ENCODE measurements at places on chromosomes 11 and 22.

DNA sequence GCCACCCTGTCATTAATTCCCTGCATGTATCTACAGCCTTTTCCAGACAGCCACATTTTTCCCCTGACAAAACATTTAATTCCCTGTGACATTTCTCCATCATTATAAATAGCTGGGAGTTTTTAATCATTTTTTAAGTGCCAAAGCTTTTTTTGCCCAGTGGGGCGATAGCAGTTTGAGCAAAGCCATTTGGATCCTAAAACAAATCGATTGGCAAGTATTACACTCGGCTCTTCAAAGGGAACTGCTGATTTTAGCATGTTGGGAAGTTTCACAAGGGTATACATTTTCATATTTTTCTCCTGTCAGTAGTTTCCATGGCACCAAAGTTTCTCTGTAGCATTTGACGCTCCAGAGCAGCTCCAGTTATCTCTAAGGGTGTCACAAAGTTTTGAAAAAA is 210.8 kb downstream of the HIPK3 start:
- DNase-seq, result no peak

- DNase-seq, result no peak
These were observed 19.7 kb upstream of the RAB38 start for GRCh38 chr11:88194990-88195389.

- no peak for DNase-seq
These were observed 3.3 kb downstream of the SERPINH1 start for GRCh38 chr11:75565221-75565814.

DNA sequence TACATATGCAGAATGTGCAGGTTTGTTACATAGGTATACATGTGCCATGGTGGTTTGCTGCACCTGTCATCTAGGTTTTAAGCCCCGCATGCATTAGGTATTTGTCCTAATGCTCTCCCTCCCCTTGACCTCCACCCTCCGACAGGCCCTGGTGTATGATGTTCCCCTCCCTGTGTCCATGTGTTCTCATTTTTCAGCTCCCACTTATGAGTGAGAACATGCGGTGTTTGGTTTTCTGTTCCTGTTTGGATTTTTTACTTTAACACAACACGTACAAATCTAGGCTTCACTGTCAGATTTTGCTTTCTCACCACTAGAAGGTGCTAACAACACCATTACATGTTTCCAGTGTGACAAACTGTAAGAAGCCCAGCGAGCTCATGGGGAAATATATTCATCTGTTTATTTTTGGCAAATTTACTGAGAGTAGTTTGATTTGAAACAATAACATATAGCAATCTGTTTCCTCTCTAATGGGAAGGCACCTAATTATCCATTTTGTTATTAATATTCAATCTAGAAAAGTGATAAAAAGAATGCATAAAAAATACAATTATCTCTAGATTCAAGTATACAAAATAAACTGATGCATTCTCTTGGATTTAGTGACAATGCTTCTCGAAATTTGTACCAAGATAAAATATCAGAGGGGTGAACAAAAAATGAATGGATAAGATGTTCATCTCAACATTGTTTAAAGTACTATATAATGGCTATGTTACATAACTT is 23.2 kb upstream of the BIRC3 start:
- no peak for DNase-seq

GRCh38 chr22:37007651-37008050 is 11.6 kb downstream of the TST start:
- DNase-seq, result no peak

- no peak for DNase-seq
These were observed 16.3 kb downstream of the PRR14L start for GRCh38 chr22:31733580-31734079.

DNA sequence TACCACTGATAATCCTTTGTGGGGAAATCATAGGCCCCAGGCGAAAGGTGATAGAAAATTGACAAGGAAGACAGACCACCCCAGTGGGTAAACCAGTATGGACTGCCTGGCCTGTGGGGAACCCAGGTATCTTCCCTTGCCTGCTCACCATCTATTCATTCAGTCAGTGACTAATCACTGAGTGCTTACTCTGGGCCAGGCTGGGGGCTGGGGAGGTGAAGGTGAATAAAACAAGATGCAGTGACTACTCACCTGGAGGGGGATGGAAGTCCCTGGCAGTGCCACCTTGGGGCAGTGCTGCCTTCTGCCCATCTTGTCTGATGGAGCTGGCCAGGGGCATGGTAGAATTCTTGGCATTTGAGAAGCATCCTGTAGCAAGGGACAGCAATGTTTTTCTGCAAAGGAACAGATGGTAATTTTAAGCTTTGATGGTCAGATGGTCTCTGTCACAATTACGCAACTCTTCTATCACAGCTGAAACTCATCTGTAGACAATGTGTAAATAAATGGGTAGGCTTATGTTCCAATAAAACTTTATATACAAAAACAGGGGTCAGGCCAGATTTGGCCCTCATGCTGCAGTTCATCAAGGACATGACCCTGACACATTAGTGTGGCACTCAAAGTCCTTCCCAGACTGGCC is 4.6 kb downstream of the ISX start:
- no peak for DNase-seq

- no peak for DNase-seq
These were observed 10.2 kb downstream of the TMEM121B start for GRCh38 chr22:17110791-17111550.

GRCh38 chr11:69638941-69639681 is 1.8 kb upstream of the CCND1 start:
- DNase-seq, result peak; percentile 86

DNA sequence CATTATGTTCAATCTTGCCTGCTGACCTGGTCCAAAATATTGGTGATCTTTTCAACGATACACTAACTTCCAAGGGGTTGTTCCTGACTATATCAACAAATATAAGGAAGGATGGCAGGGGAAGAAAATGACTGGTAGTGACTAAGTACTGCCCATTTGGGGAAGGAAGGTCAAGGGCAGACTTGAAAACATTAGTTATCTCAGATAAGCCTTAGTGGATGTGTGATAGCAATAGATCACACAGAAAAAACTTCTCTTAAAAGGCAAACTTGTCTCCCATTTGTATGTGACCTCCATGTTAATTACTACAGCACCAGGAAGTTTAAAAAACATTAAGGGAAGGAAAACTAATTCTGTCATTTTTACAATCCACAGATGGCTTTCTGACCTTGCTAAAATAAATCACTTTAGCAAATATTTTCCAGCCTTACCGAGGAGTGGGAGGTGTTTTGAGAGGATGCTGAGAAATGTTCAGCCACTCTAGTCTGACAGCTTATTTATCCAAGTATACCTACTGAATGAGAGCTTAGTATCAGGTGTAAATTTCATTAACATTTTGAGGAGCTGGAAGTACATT is 88.2 kb upstream of the DDI1 start:
- no peak for DNase-seq

DNA sequence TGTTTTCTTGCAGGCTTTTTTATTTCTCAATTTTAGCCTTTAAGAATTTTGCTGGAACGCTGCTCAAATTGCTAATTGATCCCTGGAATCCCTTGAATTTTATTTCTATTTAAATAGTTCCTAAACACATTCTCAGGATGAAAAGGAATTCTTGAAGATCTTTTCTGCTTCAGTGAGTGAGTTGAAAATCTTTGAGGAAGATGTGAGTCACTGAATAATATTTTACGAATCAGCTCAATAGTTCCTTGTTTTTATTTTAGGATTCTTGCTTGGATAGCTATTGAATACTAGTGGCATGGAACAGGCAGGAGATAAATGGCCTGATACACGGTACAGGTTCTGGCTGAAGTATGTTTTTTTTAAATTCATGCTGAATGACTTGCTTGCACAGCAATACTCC is 194.6 kb upstream of the CCDC90B start:
- no peak for DNase-seq

GRCh38 chr11:75276186-75276585 is 35.6 kb downstream of the TPBGL start:
- no peak for DNase-seq

- DNase-seq, result no peak
These were observed 221.4 kb downstream of the DBX1 start for GRCh38 chr11:19938866-19939265.

GRCh38 chr11:117946842-117947526 is 17.8 kb upstream of the TMPRSS13 start:
- DNase-seq, result peak; percentile 88

- no peak for DNase-seq
These were observed 47.5 kb downstream of the SC5D start for GRCh38 chr11:121340032-121340580.

GRCh38 chr11:8959546-8960166 is 4.6 kb downstream of the TMEM9B start:
- DNase-seq, result peak; percentile 66

DNA sequence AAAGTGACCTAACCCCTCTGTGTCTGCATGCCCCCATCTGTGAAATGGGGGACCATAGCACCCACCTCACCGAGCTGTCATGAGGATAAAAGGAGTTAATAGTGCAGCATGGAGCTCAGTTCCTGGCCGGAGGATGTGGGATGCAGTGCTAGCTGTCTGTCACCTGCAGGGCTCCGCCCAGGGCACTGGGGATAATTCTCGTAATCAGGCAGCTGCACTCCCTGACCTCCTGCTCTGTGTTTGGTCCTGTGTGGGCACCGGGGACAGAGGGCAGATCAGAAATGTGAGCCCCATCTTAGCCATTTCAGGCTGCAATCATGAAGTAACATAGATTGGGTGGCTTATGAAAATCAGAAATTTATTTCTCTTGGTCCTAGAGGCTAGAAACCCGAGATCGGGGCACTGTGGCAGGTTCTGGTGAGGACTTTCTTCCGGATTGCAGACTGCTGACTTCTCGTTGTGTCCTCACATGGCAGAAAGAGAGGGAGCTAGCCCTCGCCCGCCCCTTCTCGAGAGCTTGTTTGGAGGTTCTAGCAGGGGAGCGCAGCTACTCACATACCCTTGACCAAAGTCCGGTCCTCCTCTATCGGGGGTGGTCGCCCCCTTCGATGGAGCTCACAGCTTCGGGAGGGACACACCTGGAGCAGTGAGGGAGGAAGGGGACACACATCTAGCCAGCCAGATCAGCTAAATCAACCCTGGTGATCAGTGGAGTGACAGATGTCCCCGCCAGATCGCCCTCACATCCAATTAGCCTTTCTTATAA is 3.2 kb downstream of the KCTD17 start:
- DNase-seq, result no peak

- DNase-seq, result no peak
These were observed 6.4 kb downstream of the CDCA5 start for GRCh38 chr11:65077451-65077850.

GRCh38 chr22:23404689-23405365 is 175.3 kb downstream of the IGLL1 start:
- DNase-seq, result peak; percentile 65

DNA sequence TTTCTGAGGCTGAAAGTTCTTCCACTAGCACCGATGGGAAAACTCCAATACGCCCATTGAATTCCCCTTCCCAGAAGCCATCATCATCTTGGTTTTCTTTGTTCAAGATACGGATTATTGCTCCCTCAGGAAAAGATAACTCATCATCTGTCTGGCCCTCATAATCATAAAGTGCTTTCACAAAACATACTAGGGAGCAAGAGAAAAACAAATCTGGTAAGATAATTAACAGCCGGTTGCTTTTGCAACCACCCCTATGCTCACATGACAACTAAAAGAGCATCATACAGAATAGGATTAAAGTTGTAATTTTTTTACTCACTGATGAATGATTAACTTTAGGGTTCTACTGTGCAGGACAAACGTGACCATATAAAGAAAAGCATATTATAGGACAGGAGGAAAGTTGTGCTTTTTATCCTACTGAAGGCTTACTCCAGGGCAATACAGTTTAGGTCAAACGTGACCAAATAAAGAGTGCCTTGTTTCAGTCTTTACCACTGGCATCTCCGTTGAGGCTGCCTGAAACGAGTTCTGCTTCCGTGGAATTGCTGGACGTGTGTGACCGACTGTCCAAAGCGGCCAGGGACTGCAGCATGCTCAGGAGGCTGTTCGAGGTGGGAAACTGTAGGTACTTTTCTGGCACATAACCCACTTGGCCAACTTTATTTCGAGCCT is 28.6 kb downstream of the ATG16L2 start:
- no peak for DNase-seq

- DNase-seq, result peak; percentile 1
These were observed 79.0 kb upstream of the SHISAL1 start for GRCh38 chr22:44391481-44392445.

DNA sequence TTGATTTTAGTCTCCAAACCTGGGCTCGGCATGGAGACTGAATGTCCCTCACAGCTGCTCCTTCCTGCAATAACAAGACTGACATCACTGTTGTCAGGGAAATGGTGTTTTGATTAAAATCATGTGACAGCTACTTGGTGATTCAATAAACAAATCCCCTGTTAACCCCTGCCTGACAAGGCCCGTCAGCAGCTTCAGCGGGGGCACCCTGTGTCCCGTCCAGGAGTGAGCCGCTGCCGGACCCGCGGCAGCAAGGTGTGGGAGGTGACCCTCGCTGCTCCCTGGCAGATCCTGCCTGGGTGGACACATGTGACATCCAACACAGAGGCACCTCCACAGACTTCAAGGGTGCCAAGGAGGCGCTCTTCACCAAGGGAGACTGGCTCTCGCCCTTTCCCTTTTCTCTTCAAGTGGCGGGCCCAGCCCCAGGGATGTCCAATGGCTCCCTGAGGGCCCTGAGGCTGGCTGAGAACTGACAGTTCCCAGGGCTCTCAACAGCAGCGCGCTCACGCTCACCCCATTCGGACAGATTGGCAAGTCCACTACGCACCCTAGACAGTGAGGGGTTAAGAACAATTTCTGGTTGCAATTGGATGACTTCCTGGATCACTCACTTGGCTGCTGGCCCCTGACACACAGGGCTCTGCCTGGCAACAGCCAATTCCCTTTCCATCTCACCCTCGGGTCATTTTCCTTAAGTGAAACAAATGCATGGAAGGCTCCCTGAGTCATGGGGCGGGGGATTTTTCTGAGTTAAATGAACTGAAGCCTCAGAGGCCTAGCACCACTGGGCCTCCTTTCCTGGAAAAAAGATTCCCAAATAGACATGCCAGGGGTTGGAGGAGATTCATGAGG is 30.7 kb downstream of the PPP2R1B start:
- DNase-seq, result peak; percentile 67

DNA sequence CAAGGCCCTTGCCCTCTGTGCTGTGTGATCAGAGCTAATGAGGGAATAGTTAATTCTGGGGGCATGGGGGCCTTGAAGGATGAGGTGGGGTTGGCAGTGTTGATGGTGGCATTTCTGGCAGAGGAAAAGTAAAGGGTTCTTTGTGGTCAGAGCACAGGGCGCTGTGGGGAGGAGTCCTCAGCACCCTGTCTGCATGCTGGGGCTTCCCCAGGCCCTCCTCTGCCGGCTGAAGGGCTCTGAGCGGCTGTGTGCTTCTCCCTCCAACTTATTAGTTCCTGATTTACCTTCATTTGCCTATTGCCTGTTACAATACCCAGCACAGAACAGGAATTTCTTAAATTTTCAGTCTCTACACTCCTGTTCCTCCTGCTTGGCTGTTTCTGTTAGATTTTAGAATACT is 122.8 kb downstream of the HIPK3 start:
- no peak for DNase-seq
